ENCODE measurements at places on chromosomes 1 and 21.

- peaks cover 25% of the 10 kb centered on the region for H3K27me3 ChIP-seq
- H3K36me3 ChIP-seq = no peaks in the 10 kb centered on the region
- H3K27ac ChIP-seq = no peak overlapping the region
Measured at GRCh38 chr1:231512147-231512698, 16.2 kb upstream of the TSNAX start.

GRCh38 chr1:41239988-41240610, 2.0 kb downstream of the SCMH1 start:
- DNase-seq = peak; percentile 60
- H3K27ac ChIP-seq = no peak overlapping the region
- H3K36me3 ChIP-seq = no peaks in the 10 kb centered on the region
- no peaks in the 10 kb centered on the region for H3K27me3 ChIP-seq

GRCh38 chr1:2317230-2318065, 73.9 kb downstream of the MORN1 start:
- no peak for DNase-seq
- H3K27me3 ChIP-seq = no peaks in the 10 kb centered on the region
- no peaks in the 10 kb centered on the region for H3K36me3 ChIP-seq
- H3K27ac ChIP-seq = peak overlapping the region; percentile 51
- no peaks in the 10 kb centered on the region for H3K4me1 ChIP-seq
- H3K4me3 ChIP-seq = no peak overlapping the region

DNA sequence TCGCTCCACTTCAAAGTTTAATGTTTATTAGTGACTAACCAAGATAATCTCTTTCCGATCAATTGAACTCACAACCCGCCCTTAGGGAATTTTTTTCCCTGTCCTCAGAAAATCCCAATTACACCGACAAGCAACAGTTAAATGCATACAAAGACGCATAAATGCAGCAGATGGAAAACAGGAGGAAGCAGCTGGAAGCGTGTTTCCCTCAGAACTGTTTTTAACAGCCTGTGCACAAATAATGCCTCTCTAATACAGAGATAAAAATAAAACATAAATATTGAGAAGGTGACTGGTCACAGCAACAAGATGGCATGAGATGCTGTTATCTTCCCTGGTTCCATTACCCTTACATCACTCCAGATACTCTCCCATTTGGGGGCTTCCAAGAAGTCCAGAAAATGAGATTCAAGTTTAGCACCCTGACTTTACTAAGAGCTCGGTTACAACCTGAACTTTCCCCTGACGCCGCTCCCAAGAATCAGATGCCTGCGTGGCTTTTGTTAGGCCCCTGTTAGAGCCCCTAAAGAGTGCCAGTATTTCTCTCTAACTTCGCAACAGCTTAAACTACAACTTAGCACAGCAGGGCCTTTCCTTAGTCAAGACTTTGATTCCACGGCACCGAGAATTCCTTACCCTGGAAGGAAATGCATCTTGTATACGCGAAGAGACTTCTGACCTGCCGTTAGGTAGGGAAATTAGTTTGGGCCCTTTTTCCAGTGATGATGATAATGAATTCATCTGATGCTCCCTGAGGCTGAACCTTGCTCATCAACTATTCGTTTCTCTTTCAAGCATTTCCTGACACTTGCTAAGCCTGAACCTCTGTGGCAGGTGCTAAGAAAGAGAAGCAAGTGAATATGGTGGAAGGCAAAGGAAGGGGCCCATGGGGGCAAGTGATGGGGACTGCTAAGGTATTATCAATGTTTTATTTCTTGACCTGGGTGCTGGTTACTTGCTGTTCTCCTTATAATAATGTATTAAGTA, 137.7 kb upstream of the SMYD2 start:
- peaks cover 3% of the 10 kb centered on the region for H3K27me3 ChIP-seq
- no peak overlapping the region for H3K4me3 ChIP-seq
- no peaks in the 10 kb centered on the region for H3K36me3 ChIP-seq
- H3K27ac ChIP-seq = no peak overlapping the region
- H3K4me1 ChIP-seq = no peaks in the 10 kb centered on the region

DNA sequence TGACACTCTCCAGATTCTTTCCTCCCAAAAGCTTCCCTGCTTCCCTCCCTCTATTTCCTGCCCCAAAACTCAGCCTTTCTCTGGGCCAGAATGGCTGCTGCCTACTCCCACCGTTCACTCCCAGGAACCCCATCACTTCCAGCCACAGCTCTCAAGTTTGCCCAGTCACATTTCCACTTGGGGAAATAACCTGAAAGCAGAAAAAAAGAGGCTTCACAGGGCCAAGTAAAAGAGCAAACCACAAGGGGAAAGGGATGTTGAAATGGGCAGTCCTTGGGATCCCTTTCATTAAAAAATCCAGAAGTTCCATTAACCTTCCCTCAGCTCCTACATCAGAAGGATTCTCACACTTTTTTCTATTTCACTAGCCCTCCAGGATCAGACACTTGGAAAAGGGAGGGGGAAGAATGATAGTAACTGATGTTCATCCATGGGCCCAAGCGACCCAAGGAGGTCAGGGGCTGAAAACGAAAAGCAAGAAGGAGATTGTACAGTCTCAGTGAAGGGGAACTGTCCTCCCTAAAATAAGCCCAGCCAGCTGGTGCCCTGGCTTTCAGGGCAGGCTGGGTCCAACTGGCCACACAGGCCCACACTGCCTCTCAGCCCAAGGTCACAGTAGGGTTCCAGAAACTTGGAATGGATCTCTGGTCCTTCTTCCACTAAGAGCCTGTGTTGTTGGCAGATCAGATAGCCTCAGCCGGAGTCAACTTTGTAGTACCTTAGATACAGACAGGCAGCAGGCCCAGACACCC, 49.7 kb downstream of the DMAP1 start:
- H3K36me3 ChIP-seq = no peaks in the 10 kb centered on the region
- no peak overlapping the region for H3K4me3 ChIP-seq
- DNase-seq = no peak
- no peak overlapping the region for H3K27ac ChIP-seq
- H3K4me1 ChIP-seq = peaks cover 27% of the 10 kb centered on the region

DNA sequence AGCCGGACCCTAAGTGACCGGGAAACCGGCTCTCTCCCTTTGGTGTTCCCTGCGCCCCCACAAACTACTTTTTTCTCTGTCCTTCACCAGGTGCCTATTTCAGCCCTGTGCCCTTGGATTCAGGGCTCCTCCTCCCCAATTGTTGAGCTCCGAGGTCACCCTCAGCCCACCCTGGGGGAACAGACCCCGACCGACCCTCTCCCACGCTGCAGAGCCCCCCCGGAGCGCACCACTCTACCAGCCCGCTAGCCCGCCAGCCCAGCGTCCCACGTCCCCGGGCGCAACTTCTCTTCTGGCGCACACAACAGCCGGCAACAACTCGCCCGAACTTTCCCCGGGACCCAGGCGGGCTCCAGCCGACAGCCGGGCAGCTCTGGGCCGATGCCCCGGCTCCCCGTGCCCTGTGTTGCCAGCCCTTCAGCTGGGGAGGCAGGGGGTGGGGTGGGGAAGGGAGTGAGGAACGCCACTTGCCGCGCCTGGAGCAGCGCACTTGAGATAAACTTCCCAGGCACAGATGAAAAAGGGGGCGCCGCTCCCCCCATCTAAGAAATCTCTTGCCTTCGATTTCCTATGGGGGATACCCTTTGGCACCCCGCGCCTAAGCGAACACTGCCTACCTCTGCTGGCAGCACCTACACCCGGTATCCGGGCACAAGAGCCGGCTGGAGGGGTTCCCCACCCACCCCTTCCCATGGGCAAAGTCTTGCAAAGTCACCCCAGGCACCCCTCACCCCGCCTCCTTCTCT, 997 bp downstream of the CASZ1 start:
- DNase-seq = no peak
- peaks cover 8% of the 10 kb centered on the region for H3K4me1 ChIP-seq
- H3K27me3 ChIP-seq = peaks cover 59% of the 10 kb centered on the region
- H3K27ac ChIP-seq = peak overlapping the region; percentile 43
- peaks cover 1% of the 10 kb centered on the region for H3K36me3 ChIP-seq

DNA sequence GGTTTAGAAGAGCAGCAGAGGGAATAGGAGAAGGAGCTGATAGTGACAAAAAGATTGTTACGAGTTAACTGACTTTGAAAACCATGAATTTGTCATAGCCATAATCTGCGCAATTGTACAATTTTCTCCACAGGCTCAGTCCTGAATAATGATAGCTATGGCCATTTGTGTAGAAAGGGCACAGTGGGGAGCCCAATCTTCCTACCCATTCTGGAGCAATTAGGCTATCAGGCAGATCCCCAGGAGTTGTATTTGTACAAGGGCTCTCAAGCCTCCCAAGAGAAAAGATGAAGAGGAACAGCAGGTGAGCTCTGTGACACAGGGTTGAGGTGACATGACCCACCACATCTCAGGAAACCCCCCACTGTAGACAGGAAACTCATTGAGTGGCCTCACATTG, 42.1 kb upstream of the SAMD13 start:
- no peaks in the 10 kb centered on the region for H3K36me3 ChIP-seq
- H3K27me3 ChIP-seq = no peaks in the 10 kb centered on the region
- H3K4me1 ChIP-seq = no peaks in the 10 kb centered on the region
- H3K4me3 ChIP-seq = no peak overlapping the region

DNA sequence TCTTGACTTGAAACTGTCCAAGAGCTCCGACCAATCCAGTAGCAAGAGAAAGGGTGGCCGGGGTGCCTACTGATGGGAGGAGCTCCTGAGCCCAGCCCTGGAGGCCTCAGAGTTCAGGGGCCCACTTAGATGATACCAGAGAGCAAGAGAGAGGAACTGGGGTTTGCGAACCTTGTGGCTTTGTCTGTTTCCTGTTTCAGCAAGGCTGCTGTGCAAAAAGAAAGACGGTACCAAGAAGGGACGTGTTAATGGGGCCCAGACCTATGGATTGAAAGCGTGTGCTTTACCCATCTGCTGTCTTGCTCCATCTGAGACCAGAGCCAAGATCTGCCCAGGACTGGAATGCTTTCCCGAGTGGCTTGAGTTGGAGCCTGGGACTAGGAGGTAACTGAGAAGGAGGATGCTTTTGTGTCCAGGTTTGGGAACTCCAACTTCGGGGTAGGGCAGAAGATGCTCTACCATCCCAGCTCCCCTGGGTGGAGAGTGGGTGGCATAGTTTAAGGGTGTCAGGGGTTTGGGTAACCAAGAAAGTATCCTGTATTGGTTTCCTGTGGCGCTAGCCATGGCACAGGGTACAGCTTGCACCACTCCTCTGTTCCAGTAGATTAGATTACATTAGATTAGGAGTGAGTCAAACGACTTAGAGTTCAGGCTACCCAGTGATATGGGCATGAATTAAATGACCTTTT, at the start of gene TRAF3IP3:
TRAF3IP3 (plus strand) TSS at position 128 of the 689 bp plus-strand sequence. CDS start 3,987 bp downstream, outside the sequence.
- H3K27me3 ChIP-seq = no peaks in the 10 kb centered on the region
- peak; percentile 94 for DNase-seq
- peaks cover 55% of the 10 kb centered on the region for H3K36me3 ChIP-seq
- H3K27ac ChIP-seq = peak within 1 kb of the TSS; percentile 98

- H3K36me3 ChIP-seq = no peaks in the 10 kb centered on the region
- peaks cover 4% of the 10 kb centered on the region for H3K27me3 ChIP-seq
- no peak overlapping the region for H3K4me3 ChIP-seq
- no peak for DNase-seq
- no peaks in the 10 kb centered on the region for H3K4me1 ChIP-seq
- H3K27ac ChIP-seq = no peak overlapping the region
Measured at GRCh38 chr1:200518524-200518923, 102.0 kb downstream of the KIF14 start.

DNA sequence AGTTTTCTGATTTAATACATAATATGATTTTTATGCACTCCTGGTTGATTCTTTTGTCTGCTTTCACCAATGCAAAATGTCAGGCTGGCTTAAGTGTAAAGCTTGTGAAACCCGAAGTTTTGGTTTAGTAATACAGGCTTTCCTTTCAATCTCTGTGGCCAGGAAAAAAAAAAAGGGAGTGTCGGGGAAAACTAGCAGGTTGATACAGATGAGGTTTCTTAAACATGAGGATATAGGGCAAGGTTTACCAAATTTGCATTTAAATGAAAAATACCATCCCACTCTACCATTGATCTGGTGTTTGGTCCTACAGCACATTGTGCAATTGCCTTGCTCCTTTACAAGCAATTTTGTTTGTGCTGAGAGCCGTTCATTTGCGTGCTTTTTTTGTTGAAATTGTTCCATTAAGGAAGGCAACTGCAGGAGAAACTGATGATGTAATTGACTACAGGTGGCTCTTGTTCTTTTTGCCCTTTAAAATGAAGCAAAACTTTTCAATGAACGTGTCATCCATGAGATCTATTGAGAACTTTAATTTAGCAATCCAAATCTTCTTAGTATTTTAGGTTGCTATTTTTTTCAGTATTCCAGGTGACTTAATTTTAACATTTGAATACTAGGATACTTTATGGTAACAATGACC, 22.7 kb downstream of the CLIC6 start:
- H3K27me3 ChIP-seq = peaks cover 37% of the 10 kb centered on the region
- no peak overlapping the region for H3K27ac ChIP-seq
- no peak for DNase-seq
- peaks cover 4% of the 10 kb centered on the region for H3K4me1 ChIP-seq

- H3K36me3 ChIP-seq = no peaks in the 10 kb centered on the region
- DNase-seq = peak; percentile 88
- peaks cover 2% of the 10 kb centered on the region for H3K27me3 ChIP-seq
- H3K4me1 ChIP-seq = no peaks in the 10 kb centered on the region
- H3K27ac ChIP-seq = no peak overlapping the region
- no peak overlapping the region for H3K4me3 ChIP-seq
Measured at GRCh38 chr1:234065794-234066447, 161.4 kb downstream of the SLC35F3 start.

- H3K4me1 ChIP-seq = peaks cover 15% of the 10 kb centered on the region
- H3K27me3 ChIP-seq = peaks cover 10% of the 10 kb centered on the region
- H3K27ac ChIP-seq = no peak overlapping the region
- H3K36me3 ChIP-seq = peaks cover 10% of the 10 kb centered on the region
- H3K4me3 ChIP-seq = no peak overlapping the region
Measured at GRCh38 chr1:25110036-25110435, 122.3 kb downstream of the SYF2 start.

DNA sequence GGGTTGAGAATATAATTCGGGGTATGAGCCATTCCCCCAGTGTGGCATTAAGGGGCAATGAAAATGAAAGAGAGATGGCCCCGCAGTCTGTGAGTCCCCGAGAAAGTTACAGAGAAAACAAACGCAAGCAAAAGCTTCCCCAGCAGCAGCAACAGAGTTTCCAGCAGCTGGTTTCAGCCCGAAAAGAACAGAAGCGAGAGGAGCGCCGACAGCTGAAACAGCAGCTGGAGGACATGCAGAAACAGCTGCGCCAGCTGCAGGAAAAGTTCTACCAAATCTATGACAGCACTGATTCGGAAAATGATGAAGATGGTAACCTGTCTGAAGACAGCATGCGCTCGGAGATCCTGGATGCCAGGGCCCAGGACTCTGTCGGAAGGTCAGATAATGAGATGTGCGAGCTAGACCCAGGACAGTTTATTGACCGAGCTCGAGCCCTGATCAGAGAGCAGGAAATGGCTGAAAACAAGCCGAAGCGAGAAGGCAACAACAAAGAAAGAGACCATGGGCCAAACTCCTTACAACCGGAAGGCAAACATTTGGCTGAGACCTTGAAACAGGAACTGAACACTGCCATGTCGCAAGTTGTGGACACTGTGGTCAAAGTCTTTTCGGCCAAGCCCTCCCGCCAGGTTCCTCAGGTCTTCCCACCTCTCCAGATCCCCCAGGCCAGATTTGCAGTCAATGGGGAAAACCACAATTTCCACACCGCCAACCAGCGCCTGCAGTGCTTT, 9.4 kb downstream of the PROX1 start:
- H3K36me3 ChIP-seq = no peaks in the 10 kb centered on the region
- no peak overlapping the region for H3K27ac ChIP-seq
- no peak for DNase-seq
- H3K4me1 ChIP-seq = no peaks in the 10 kb centered on the region

Data from activated CD4-positive, alpha-beta T cell treated with anti-CD3 and anti-CD28 coated beads, Interleukin-2, amount 10 ng/mL, durations not matched to agents 24 days and 14 days (primary cell).